Thoracic aorta (tissue), 2 donors: ENCODE measurements at places on chromosomes 3 and 15. TPM values are rescaled to one million over a fixed set of nuclear protein-coding genes. Genes with fewer than 3 reads are reported as not detected.

KNG1 gene
- total RNA-seq: not detected

CLDN18 gene
- not detected for total RNA-seq

CHRM5 gene
- not detected for total RNA-seq

CDHR4 gene
- total RNA-seq: not detected

CCR3 gene
- not detected for total RNA-seq

STRIT1 gene
- not detected for total RNA-seq

SPTBN5 gene
- total RNA-seq: 1.3 TPM

DNA sequence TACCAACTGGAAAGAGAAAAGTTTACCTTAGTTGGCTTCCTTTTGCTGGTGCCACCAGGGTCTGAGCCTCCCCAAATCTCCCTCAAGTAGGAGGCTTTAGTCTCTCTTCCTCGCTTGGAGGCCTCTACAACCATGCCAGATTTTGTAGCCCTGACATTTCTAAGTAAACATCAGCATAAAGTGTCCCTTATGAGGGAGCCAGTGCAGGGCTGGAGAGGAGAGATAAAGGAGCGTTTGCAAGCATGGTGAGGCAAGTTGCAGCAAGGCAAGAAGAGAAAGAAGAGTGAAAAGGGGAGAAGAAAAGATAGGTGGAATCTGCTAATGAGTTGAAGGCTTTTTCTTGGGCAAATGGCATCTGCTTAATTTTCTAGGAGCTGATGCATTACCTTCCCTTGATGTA is 82.7 kb upstream of the FNDC3B start:
- no peaks in the 10 kb centered on the region for H3K4me1 ChIP-seq
- no peaks in the 10 kb centered on the region for H3K27me3 ChIP-seq
- no peak for DNase-seq
- H3K36me3 ChIP-seq: no peaks in the 10 kb centered on the region
- H3K27ac ChIP-seq: no peak overlapping the region
- H3K4me3 ChIP-seq: no peak overlapping the region

DNA sequence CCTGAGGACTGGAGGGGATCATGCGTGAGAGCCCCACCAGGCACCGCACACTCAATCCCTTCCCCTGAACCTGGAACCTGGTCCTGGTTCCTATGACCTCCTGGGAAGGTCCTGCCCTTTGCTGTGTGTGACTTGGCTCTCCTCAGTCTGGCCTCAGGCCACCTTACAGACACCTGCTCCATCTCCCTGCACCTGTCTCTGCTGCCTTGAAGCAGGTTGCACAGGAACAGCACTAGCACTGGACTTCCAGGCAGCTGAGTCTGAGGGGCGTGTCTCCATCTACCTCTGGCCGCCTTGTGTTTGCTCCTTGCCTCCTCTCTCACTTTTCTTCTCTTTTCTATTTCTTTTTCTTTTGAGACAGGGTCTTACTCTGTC is 15.4 kb downstream of the PSTPIP1 start:
- no peak overlapping the region for H3K4me3 ChIP-seq
- DNase-seq: no peak
- H3K27me3 ChIP-seq: no peaks in the 10 kb centered on the region
- no peaks in the 10 kb centered on the region for H3K36me3 ChIP-seq
- peaks cover 1% of the 10 kb centered on the region for H3K4me1 ChIP-seq

DNA sequence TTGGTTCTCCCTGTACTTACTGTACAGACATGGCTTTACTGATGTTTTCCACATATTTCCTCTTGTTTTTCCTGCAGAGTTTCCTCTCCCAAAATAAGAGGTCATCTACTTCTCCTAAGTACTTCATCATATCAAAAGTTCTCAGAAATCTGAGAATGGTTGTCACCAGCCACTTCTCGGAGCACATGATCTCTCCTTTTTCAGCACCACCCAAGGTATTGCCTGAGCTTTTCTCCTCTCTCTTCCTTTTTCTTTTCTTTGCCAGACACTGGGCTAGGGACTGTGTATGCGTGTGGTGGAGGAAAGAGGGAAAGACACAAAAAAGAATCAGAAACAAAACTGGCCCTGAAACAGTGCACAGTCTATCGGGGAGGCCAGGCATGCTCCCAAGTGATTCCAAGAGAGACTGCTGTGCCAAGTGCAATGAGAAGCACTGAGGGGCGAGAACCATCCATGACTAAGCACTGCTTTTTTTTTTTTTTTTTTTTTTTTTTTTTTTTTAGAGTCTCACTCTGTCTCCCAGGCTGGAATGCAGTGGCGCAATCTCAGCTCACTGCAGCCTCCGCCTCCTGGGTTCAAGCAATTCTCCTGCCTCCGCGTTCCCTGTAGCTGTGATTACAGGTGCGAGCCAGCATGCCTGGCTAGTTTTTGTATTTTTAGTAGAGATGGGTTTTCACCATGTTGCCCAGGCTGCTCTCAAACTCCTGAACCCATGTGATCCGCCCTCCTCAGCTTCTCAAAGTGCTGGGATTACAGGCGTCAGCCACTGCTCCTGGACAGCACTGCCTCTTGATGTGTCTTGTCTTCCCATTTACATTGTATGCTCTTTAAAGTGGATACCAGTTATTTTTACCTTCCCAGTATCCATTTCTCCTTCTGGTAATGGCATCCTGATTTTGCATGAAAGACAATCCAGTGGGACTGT is 194.0 kb upstream of the FEZF2 start:
- H3K4me3 ChIP-seq: peak overlapping the region; percentile 8
- no peaks in the 10 kb centered on the region for H3K27me3 ChIP-seq
- no peaks in the 10 kb centered on the region for H3K36me3 ChIP-seq
- H3K4me1 ChIP-seq: peaks cover 12% of the 10 kb centered on the region
- peak; percentile 18 for DNase-seq
- H3K27ac ChIP-seq: peak overlapping the region; percentile 16

DNA sequence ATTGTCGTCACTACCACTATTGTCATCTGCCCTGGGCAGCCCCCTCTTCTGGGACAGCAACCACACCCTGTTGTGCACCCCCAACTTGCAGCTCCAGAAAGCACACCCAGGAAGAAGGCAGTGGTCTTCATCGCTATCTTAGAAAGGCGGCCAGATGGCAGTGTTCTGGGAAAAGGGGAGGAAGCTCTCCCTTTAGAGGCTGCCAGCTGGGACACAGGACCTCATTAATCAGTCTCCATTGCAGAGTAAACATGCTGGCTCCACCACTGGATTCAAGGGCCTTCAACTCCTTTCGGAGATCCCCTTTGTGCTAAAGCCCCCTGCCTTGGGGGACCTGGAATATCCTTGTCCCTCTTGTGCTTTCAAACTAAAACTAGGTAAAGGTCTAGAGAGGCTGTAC is 199.3 kb upstream of the LINGO1 start:
- H3K4me3 ChIP-seq: no peak overlapping the region
- H3K4me1 ChIP-seq: no peaks in the 10 kb centered on the region
- no peak for DNase-seq
- H3K36me3 ChIP-seq: no peaks in the 10 kb centered on the region
- H3K27me3 ChIP-seq: no peaks in the 10 kb centered on the region
- H3K27ac ChIP-seq: no peak overlapping the region

GRCh38 chr3:23845326-23846216 is 39.8 kb downstream of the UBE2E1 start:
- no peak for DNase-seq
- no peak overlapping the region for H3K27ac ChIP-seq
- H3K4me3 ChIP-seq: no peak overlapping the region
- H3K27me3 ChIP-seq: no peaks in the 10 kb centered on the region
- H3K4me1 ChIP-seq: no peaks in the 10 kb centered on the region

- DNase-seq: no peak
- no peaks in the 10 kb centered on the region for H3K36me3 ChIP-seq
- no peaks in the 10 kb centered on the region for H3K27me3 ChIP-seq
- H3K27ac ChIP-seq: no peak overlapping the region
Observed at GRCh38 chr15:70483513-70483912, 279.8 kb downstream of the UACA start.

DNA sequence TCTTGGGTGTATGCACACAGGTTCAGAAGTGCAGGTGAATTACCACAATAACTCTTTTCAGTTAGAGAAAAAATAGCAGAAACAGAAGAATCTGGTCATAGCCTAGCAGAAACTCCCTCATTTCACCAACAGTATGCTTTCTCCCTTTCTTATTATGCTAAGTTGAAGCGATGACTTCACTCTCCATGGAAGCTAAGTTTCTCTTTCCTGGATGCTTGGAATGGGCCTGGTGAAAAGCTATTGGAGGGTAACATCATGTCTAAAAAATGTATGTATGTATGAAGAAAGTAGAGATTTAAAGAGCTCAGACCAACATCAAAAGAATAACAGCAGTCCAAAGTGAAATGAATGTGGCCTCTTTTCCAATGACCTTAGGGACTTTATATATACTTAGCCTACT is 145.5 kb downstream of the TIGIT start:
- no peak overlapping the region for H3K4me3 ChIP-seq
- H3K36me3 ChIP-seq: no peaks in the 10 kb centered on the region
- DNase-seq: no peak
- peaks cover 7% of the 10 kb centered on the region for H3K4me1 ChIP-seq

DNA sequence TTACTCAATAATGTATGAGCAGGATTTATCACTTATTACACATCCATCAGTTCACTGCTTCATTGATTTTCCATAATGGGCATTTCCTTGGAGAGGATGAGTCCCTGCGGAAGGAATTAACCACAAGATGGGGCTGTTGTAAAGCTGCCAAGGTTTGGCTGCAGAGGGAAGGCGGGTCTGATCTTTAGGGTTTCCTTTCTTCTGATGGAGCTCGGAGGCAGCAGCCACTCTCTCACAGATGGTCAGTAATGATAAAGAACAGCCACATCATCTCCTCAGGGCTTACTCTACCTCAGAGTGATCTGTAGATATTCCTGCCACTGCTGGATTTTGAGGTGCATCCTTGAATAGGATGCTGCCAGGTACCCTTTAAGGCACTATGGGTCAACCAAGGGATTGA is 115.2 kb downstream of the USP13 start:
- no peaks in the 10 kb centered on the region for H3K4me1 ChIP-seq
- H3K27me3 ChIP-seq: no peaks in the 10 kb centered on the region
- H3K4me3 ChIP-seq: no peak overlapping the region
- peaks cover 9% of the 10 kb centered on the region for H3K36me3 ChIP-seq
- DNase-seq: no peak
- no peak overlapping the region for H3K27ac ChIP-seq

DNA sequence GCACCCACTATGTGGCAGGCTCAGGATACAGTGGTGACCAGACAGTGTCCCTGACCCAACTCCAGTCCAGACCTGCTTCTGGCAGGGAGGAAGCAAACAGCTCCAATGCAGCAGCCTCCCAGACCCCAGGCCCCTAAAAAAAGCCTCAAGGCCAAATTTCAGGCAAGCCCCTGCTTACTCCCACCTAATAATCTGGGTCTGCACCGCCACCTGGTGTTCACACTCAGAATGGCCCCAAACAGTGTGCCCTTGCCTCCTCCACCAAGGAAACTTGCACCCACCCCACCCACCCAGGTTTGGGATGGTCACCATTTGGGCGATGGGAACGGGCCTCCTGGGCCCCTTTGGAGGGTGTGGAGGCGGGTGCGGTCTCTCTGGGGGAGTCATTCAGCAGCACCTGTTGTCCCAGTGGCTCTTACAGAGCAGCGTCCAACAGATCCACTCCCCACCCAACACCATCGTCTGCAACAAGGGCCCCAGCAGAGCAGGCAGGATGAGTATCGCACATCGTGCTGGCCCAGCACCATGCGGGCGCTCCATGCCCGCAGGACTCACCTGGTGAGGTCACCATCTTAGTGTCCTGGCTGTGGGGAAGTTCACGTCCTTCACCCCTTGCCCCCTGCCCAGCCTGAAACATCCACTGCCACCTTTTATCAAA is 17.3 kb downstream of the C3orf18 start:
- H3K36me3 ChIP-seq: no peaks in the 10 kb centered on the region
- H3K27ac ChIP-seq: no peak overlapping the region
- no peaks in the 10 kb centered on the region for H3K27me3 ChIP-seq
- H3K4me1 ChIP-seq: no peaks in the 10 kb centered on the region
- H3K4me3 ChIP-seq: no peak overlapping the region

DNA sequence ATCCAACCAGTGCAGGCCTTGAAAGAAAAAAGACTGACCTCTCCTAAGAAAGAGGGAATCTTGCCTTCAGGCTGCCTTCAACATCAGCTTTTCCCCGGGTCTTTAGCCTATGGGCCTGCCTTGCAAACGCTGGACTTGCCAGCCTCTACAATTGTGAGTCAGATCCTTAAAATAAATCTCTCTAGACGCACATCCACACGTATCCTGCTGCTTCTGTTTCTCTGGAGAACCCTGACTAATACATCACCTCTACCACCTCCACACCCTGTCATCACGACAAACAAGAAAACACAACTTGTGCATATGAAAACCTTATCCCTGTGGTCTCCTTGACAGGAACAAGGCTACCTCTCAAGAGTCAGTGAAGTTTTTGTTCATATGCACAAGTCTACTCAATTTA is 11.8 kb downstream of the CYFIP1 start:
- no peaks in the 10 kb centered on the region for H3K27me3 ChIP-seq
- no peak overlapping the region for H3K4me3 ChIP-seq
- H3K4me1 ChIP-seq: peaks cover 31% of the 10 kb centered on the region
- peak overlapping the region; percentile 69 for H3K27ac ChIP-seq

- no peaks in the 10 kb centered on the region for H3K27me3 ChIP-seq
- no peaks in the 10 kb centered on the region for H3K4me1 ChIP-seq
- no peaks in the 10 kb centered on the region for H3K36me3 ChIP-seq
- no peak for DNase-seq
- H3K27ac ChIP-seq: no peak overlapping the region
Observed at GRCh38 chr3:111285694-111286093, 214.1 kb downstream of the NECTIN3 start.

DNA sequence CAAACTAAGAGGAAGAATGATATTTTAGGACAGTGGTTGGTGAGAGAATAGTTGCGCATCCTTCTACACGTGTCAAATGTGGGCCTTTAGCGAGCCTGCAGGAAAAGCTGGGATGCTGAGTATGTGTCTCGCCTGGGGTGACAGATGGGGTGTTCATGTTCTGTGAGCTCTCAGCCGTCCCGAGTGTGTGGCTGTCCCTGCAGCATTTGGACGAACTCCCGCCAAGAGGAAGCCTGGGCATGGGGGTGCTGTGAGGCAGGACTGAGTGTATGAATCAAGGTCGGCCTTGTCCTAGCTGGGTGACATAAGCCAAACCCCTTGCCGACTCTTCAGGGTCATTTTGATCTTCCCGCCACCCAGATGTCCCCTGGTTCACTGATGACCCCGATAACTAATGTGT is 94.8 kb downstream of the CACNA1D start:
- no peaks in the 10 kb centered on the region for H3K36me3 ChIP-seq
- H3K4me1 ChIP-seq: no peaks in the 10 kb centered on the region
- H3K27me3 ChIP-seq: no peaks in the 10 kb centered on the region
- H3K27ac ChIP-seq: no peak overlapping the region
- no peak for DNase-seq
- H3K4me3 ChIP-seq: no peak overlapping the region

DNA sequence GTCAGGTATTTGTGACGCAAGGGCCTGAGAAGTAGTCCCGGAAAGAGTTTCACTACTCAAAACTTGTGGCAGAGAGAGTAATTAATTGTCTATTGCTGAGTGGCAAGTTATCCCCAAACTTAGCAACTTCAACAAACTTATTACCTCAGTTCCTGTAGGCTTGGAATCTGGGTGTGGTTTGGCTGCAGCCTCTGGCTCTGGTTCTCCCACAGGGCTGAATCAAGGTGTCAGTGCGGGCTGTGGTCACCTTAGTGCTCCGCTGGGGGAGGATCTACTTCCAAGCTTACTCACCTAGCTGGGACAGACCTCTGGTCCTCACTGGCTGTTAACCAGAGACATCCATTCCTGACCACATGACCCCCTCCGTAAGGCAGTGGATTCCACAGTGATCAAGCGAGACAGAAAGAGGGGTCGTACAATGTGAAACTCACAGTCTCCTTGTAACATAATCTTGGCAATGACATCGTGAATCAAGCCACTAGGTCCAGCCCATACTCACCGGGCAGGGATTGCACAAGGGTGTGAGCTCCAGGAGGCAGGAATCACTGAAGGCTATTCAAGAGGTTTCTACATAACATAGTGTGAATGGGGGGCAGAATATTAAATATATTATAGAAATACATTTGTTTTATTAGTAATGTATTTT is 138.3 kb downstream of the RYR3 start:
- no peaks in the 10 kb centered on the region for H3K36me3 ChIP-seq
- H3K27me3 ChIP-seq: no peaks in the 10 kb centered on the region
- no peak overlapping the region for H3K27ac ChIP-seq
- no peak overlapping the region for H3K4me3 ChIP-seq
- no peak for DNase-seq
- peaks cover 18% of the 10 kb centered on the region for H3K4me1 ChIP-seq
